ENCODE measurements at places on chromosomes 6 and 20.

DNA sequence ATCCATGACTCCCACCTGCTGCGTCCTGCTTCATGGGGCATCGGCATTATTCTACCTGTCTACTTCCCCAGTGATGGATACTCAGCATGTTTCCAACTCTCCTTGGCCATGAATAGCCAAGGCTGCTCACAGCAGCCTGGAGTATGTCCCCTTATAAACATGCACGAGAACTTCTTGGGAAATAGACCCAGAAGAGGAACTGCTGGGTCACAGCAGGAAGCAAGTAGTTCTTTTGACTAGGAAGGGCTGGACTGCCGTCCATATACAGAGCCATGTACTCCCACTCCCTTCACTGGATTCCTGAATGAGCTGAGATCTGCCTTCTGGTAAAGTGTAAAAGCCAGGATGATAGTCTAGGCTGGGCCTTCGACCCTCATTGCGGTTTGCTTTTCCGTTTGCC, 106.3 kb upstream of the KCNK16 start:
- no peak for DNase-seq

DNA sequence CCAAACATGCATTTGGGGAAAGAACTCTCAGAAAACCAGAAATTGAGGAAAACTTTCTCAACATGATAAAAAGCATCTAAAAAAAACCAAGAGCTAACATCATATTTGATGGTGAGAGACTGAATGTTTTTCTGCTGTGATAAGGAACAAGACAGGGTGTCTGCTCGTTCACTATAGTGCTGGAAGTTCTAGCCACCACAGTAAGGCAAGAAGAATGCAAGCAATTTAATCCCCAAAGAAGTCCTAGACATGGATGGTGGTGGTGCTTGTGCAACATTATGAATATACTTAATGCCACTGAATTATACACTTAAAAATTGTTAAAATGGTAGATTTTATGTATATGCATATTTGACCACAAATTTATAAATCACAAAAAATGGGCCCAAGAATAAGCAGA, 53.4 kb downstream of the LYRM2 start:
- DNase-seq, result no peak

GRCh38 chr6:33757906-33758305, 11.2 kb upstream of the IP6K3 start:
- DNase-seq, result no peak

GRCh38 chr20:3911956-3912355, 22.8 kb downstream of the PANK2 start:
- DNase-seq, result no peak

DNA sequence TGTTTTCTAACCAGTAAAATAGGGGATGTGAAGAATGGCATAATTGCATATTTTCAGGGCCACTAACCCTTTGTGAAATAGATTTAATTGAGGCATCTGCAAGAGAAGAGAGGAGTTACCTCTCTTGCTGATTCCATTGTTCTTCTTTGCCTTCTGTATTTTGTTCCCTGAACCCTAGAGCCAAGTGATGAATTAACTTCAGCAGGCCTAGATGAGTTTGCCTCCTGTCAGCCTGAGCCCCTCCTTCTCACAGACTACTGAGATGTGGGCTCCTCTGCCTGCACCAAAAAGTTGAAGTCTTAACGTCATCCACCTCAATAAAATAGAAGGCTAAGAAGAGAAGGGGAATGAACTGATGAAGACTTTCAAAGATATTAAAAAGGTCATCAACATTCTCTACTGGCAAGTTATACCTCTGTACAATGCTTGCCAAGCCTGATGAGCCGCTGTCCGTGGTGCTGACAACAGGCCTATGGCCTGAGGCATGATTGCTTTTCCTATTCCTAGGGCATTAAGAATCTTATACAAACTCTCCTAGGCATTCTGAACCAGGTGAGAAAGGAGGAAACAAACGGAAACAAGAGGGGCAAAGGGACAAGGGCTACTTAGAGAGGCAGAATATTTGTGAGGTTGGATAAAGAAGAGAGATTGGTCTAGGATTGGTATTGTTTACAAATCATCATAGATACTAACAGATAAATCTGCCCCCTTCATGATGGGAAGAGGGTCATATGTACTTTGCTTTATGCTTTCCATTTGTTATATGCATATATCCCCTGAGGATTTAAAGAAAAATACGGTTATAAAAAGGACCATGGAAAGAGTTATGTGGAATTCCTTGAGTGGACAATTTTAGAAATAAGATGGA, 46.8 kb downstream of the CD24 start:
- DNase-seq, result no peak

DNA sequence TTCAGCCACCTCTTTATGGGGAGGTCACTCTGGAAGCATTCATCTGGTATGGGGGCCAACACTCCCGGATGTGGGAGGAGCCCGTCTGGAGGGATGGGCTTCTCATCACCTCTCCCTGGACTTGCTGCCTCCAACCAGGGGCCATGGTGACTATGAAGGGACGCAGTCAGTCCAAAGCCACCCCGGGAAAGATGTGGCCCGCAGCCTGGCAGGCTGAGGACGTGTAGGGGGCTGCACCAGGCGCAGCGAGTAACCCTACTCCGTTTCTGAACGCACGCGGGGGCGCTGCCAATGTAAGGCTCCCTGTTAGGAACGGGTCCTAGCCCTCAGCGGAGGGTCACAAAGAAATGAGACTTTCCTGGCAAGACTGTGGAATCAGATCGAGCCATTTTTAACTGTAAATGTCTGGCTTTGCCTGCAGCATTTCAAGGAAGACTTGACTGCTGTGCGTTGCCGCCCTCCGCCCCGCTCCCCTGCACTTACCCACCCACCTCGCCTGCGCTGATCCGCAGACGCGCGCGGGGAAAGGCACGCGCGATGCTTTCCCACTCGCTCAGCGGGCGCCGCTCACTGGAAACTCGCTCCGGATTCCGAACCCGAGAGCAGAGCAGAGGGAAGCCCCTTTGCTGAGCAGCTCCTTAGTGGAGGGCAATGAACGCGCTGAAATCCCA, 55.1 kb downstream of the IL20RA start:
- no peak for DNase-seq

DNA sequence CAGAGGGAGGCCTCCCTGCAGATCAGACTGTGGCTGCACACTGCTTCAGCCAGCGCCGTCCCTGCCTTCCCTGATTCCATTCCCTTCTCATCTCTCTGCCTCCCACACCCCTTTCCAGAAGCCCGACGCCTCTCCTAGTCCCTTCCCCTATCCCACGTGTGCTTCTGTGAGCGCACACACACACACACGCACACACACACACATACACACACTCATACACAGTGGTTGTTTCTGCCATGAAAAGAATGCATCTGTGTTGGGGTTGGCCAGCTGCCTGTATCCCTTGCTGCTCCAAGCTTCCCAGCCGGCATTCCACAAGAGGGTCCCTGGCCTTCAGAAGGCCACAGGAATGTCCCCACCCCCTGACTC, 51.7 kb downstream of the MOCS1 start:
- DNase-seq, result no peak

GRCh38 chr20:1334761-1335160, 5.8 kb upstream of the SDCBP2 start:
- DNase-seq, result no peak

DNA sequence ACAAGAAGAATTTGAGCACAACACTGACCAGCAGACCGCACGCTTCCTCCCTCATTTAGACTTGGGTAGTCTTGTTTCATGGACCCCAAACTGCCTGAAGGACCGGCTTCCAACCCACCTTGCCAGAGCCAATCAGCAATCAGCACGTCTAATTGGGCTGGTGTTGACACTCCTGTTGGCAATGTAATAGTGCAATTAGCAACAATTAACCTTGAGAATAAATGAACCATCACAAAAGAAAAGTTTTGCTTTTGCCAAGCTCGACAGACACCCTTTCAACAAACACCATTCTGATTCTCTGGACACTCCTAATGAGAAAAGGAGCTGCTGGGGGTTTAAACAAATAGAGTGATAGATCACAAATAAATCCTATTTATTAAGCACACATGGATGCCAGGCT, 61.0 kb downstream of the EDN3 start:
- DNase-seq, result no peak

DNA sequence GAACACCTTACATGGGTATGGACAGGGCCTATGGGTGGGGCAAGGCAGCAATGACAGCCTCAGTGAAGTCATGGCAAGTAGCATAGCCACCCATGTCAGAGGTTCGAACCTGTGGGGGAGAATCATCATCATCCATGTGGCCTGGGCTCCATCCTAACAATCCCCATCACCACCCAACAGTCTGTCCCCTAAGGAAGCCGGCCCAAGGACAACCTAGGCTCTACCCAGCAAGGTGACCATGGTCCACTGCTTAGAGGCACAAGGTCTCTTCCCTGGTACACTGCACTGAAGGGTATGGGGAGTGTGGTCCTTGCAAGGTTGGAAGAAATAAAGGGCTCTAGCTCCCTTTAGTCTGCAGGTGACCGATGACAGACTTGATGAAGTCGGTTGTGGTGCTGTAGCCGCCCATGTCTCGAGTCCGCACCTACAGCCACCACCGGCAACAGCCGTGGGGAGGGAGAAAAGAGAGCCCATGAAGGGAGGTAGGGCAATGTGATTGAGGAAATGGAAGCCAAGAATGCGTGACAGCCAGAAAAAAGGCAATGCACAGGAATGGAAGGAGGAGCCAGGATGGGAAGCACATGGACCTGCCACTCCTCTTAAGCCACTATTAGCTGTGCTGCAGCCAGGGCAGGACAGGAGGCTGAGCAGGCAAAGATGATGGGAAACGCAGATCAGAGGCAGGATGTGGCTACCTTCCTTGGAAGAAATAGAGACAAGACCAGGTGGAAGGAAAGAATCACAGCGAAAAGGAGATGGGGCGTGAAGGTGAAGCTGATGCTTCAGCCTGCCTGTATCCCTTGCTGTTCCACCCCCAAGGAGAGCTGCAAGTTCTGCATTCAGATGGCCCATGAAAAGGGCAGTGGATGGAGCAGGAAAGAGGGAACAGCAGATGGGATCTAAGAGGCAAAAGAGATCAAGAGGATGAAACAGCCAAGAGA, 5.3 kb downstream of the IDH3B start:
- no peak for DNase-seq

DNA sequence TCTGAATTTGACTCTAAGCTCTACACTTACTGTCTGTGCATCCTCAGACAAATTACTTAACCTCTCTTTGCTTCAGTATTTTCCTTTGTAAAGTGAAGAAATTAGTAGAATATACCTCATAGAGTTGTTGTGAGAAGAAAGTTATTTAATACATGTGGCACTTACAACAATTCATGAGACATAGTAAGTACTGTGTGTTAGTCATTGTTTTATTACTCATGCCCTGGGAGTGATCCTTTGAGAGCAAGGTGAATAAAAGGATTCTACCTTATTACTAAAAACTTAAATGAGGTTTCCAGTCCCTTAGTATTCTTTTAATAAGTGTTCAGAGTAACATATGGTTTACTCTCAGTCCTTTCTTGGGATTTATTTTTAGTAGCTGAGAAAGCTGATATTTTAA, 233.6 kb upstream of the MAP3K7 start:
- no peak for DNase-seq

DNA sequence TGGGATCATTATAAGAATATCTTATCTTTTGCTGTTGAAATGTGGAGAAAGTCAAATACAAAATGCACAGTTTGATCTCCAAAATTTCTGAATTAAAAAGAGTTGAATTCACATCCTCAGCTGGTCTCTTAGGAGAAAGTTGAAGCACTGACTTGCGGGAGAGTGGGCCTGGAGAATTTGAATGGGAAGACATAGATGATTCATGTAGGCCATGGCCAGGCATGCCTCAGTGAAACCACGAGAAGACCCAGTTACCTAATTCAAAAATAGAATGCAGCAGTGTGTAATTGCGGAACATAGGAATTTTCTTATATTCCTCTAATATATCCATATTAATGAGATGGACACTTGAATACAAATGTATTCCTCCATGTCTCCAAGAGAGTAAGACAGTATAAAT, 53.0 kb upstream of the DTNBP1 start:
- no peak for DNase-seq

- no peak for DNase-seq
Observed at GRCh38 chr6:139175389-139175948, 40.6 kb downstream of the HECA start.

GRCh38 chr6:126051791-126052190, 65.5 kb downstream of the TRMT11 start:
- no peak for DNase-seq
